ENCODE measurements at places on chromosomes 5 and 9.

- no peak for DNase-seq
Measured at GRCh38 chr5:103333376-103333775, 74.8 kb downstream of the MACIR start.

GRCh38 chr5:57341380-57341979 is 141.1 kb downstream of the ACTBL2 start:
- no peak for DNase-seq

- no peak for DNase-seq
Measured at GRCh38 chr9:81517954-81518353, 171.4 kb downstream of the TLE1 start.

GRCh38 chr9:107976767-107977166 is 487.2 kb upstream of the KLF4 start:
- no peak for DNase-seq

GRCh38 chr9:137454145-137454596 is 5.0 kb downstream of the NSMF start:
- DNase-seq = no peak

GRCh38 chr5:150131978-150132694 is 23.5 kb downstream of the PDGFRB start:
- no peak for DNase-seq
